ENCODE measurements at places on chromosomes 4 and X.

- no peak for DNase-seq
Observed at GRCh38 chr4:158644760-158645159, 26.9 kb downstream of the C4orf46 start.

- no peak for DNase-seq
Observed at GRCh38 chrX:150049647-150050046, 111.4 kb upstream of the EOLA2 start.

DNA sequence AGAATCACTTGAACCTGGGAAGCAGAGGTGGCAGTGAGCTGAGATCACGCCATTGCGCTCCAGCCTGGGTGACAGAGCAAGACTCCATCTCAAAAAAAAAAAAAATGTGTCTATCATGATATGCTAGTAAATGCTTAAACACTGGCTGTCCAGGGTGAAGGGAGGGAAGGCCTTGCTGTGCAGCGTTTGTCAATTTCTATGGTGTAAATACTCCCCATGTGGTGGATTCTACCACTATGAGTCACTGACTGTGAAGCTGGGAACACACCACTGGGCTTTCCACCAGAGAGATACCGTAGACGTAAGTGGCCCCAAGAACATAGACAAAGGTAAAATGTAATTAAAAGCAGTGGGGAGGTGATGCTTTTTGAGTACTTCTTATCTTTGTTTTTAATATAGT, 51.3 kb upstream of the LEF1 start:
- no peak for DNase-seq

DNA sequence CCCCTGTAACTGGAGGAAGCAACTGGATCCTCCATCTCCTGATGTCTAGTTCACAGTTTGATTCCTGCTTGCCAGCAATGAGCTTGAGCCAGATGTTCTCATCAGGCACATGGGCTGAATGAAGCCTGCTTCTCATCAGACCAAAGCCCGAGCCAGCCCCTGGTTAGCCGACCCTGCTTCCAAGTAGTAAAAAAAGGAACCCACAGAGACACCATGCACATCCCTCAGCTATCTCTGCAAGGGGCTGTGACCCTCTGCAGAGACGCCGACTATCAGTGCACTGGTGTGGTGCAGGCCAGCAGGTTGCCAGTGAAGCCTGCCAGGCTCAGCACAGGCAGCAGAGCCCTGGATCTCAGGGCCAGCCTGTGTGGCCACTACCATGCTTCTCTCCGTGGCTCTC, 2.8 kb downstream of the DCTD start:
- DNase-seq: no peak

DNA sequence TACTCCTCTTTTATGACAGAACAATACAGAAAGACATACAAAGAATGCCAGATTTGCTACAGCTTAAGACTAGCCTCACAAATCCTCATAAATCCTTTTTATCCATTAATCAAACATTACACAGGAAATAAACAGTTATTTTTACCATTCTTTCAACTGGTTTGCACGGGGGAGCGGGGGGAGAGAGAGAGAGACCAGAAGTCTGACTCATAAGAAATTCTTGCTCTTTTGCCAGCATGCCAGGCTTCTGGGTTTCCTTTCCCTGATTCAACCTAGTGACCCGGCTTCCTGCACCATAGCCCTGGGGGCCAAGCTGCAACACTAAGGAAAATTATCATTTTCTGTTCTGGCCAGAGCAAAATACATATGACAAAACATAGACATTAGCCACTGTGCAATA, 6.8 kb upstream of the RRAGB start:
- no peak for DNase-seq

- DNase-seq: no peak
Observed at GRCh38 chr4:15425520-15425919, 2.3 kb upstream of the C1QTNF7 start.
